ENCODE measurements at places on chromosomes 12 and 14.

- no peak for DNase-seq
Observed at GRCh38 chr12:106975993-106976658, 10.8 kb downstream of the MTERF2 start.

GRCh38 chr12:83106873-83107272 lies 420.2 kb downstream of the TMTC2 start:
- DNase-seq = no peak

- no peak for DNase-seq
Observed at GRCh38 chr12:47591795-47592194, 114.0 kb downstream of the RPAP3 start.

DNA sequence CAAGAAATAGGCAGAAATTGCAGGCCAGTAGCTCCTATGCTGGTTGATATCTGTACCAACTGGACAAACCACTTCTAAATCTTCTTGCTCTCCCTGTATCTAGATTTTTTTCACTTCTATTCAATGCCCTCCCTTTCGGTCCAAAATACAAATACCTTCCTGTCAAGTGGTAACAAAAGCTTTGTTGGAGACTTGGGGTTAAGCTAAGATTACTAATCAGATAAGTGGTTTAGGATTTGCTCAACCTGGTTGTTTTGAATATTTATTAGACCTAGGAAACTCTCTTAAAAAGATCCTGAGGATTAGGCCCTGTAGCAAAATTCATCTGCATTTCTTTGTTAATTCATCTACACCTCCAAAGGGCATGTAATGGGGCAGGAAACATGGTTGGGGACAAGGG lies 410.1 kb downstream of the NAV3 start:
- no peak for DNase-seq

- no peak for DNase-seq
Observed at GRCh38 chr12:98828802-98829600, 183.9 kb downstream of the APAF1 start.

GRCh38 chr12:78559886-78560285 lies 304.7 kb upstream of the SYT1 start:
- no peak for DNase-seq

DNA sequence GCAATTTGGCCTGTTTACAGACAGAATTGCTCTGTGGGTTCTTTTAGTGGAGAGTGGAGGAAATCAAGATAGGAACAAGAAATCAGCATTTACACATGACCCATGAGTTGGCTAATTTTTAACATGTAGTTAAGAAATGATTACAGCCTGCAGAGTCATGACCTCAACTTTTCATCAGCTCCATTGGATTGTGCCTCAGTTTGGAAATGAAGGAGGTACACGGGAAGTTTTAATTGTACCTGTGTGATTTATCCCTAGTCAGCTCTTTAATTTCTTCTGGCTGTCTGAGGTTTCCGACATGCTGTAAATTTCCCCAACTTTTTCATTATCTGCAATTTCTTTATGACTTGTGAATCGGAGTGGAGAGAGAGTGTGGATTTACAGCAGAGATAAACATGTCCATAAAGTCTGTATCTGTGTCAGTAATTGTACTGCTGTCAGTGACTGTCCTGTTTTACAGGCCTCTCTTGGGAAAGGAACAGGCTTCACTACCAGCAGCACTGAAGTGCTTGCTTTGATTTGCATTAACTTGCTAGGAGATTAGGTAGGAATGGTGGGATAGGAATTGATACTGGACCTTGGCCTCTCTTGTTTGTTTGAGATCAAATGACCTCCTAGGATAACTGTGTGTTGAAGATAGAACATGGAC lies 49.2 kb downstream of the LIN52 start:
- DNase-seq = no peak

- DNase-seq = no peak
Observed at GRCh38 chr12:57446292-57446960, 8.7 kb upstream of the INHBE start.

GRCh38 chr14:90890322-90891020 lies 74.2 kb upstream of the TTC7B start:
- no peak for DNase-seq

DNA sequence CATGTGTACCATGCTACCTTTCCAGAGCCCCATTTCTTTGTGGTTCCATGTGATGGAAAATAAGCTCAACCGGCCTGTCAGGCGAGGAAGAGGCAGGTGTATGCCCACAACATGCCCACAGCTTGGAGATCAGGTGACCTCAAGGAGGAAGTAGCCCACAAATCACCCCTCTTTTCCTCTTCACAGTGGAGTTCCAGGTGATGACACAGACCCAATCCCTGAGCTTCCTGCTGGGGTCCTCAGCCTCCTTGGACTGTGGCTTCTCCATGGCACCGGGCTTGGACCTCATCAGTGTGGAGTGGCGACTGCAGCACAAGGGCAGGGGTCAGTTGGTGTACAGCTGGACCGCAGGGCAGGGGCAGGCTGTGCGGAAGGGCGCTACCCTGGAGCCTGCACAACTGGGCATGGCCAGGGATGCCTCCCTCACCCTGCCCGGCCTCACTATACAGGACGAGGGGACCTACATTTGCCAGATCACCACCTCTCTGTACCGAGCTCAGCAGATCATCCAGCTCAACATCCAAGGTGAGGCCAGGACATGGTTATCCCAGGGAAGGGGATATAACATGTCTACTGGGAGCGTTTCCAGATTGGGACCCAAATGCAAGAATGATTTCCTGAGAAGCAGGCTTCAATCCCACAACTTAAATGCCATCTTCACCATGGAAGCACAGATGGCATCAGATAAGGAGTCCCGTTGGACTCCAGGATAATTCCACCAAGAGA lies 5.5 kb downstream of the TAPBPL start:
- no peak for DNase-seq

- DNase-seq = no peak
Observed at GRCh38 chr14:100096656-100097055, 31.4 kb downstream of the EVL start.

Data from NCI-H187 (cell line).